ENCODE measurements at places on chromosomes 5 and 9.
A peak's percentile ranks its signal among the peaks of the same experiment; 100 is the strongest.

DNA sequence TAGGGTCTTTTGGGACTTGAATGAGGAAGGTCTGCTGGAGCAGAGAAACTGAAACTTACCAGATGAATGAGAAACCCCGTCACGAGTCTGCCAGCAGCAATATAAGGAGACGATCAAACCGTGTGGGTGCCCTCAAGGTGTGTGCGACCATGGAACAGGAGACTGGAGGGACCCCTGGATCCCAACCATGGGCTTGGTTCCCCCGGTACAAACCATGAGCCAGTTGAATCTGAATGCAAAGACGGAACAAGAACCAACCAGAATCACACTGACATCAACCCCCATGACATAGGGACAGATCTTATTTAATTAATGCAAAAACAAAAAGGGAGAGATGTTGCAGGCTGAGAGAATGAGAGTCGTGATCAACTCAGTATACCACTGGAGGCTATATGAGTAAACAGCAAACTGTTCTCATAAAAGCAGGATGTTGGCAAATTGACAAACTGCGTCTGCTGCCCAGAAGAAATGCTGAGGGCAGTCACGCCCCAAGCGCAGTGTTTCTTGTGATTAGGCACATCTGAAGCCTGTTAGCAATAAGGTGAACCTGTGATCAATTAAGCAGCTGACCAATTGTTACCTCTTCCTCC, 475.5 kb upstream of the ACO1 start:
- no peak for DNase-seq

DNA sequence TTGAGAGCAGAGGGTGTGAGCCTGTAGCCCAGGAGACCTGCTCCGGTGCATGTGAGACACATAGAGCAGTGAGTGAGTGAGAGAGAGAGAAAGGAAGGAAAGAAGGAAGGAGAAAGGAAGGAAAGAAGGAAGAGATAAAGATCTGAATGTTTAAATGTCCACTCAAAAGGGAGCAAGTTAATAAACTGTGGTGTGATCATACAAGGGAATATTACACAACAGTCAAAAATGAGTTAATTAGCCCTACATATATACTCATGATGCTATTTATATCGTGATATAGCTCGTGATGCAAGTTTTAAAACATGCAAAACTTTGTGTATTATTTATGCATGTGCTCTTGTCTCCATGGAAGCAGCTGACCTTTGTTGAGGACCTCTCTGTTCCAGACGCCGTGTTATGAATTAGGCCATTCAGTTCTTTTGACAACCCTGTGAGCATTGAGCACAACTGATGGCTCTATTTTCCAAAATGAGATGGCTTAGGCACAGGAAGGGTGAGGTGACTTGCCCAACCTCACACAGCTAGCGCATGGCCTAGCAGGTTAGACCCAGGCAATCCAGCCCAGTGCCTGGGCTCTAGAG, 70.6 kb downstream of the HMCN2 start:
- no peak for DNase-seq

GRCh38 chr5:150398722-150399523, 13.8 kb downstream of the CD74 start:
- DNase-seq: no peak

- DNase-seq: no peak
Measured at GRCh38 chr5:173808079-173808808, 79.9 kb upstream of the CPEB4 start.

- no peak for DNase-seq
Measured at GRCh38 chr5:160305319-160305718, 7.0 kb downstream of the CCNJL start.

DNA sequence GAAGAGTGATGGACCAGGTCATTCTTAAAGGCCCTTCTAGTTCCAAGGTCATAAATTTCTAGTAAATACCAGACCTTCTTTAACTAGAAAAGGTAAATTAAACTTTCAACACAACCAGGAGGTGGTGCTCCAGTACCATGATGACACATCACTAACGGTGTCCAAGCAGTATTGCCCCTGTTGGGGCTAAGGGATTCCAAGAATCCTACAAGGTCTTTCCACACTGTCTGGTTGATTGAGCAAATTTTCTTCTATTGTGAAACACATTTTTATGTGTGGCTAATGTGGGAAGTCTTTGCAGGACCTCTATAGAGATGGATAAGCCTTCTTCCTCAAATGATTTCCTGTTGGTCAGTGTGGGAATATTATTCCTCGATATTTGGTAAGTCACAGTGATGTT, 459.6 kb upstream of the PAPPA start:
- no peak for DNase-seq

DNA sequence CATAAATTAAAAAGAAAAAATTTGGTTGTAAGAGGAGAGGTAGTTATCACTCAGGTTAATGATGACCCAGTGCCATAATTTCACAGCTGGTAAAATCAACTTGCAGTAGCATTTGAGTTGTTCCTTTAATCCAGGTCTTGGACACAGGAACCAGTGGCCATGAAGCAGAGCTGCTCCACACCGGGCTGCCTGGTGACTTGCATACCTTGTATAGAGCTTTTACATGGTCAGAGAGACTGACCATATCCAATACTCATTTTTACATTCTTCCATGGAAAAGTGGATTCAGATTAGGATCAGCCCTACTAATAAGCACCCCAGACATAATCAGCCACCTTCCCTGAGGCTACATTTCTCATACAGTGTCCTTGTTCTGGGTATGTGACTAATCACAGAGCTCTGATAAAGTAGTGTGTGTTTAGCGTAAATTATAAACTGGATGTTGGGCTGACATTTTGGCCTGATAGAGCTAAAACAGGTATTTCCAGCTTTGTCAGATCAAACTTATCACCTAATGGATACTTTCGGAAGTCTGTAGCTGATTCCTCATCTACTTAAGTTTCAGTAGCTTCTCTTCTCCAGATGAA, 77.0 kb upstream of the ZSWIM6 start:
- DNase-seq: no peak

DNA sequence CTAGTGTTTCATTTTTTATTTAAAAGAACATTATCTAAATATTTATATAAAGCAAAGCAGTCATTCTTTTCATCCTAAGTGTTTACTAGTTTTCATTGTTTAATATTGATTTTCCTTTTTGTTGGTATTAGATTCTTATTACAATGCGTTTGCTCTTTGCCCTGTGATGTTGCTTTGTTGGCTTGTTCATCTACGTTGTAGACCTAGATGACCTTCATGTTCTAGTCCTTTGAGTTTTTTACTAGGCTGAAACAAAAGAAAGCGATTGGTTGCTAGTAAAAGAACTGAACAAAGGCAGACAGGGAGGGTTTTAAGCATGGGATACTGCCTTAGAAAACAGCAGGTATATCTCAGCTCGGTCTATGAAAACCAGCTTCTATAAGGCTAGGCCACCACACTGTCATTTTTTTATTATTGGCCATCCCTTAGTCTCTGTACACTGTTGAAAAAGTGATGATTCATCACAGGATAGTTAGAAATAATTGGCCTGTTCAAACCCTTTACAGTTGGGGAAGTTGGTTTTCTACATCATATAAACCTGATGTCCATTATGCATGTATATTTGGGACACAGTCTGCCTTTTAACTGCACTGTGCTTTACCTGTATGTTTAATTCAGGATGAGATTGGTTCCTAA, 119.0 kb downstream of the ZCCHC7 start:
- no peak for DNase-seq

DNA sequence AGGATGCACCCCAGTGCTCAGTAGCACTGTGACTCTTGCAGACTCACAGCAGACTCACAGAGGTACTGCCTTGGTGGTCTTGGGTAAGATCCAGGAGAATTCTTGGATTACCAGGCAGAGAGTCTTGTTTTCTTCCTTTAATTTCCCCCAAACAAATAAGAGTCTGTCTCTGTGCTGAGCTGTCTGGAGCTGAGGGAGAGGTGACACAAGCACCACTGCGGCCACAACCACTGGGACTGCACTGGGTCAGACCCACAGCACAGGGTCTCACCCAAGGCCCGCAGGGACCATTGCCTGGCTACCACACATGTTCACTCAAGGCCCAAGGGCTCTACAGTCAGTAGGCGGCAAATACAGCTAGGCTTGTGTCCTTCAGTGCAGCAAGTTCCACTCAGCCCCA, 11.4 kb upstream of the YTHDC2 start:
- DNase-seq: no peak

- no peak for DNase-seq
Measured at GRCh38 chr9:134553061-134553891, 88.3 kb upstream of the COL5A1 start.

GRCh38 chr5:150649108-150650020, 8.9 kb downstream of the SYNPO start:
- no peak for DNase-seq

DNA sequence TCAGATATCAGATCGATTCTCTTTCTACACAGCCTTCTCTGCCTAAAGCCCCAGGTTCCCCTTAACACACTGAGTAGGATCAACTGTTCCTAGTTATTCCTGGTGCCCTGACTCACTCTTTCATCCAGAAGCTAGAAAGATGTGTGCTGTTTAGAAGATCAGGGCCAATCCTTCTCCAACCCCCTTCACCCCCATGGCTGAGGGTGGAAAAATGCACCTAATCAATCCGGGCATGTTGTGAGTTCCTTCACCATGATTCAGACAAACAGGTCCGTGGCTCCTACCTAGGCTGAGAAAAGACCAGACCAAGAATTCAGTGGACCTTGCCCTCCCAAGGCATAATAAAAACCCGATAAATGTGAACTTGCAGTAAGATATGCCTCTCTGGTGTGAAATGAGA, 85.4 kb upstream of the EQTN start:
- DNase-seq: no peak

GRCh38 chr9:133991214-133991921, 756 bp downstream of the VAV2 start:
- no peak for DNase-seq

DNA sequence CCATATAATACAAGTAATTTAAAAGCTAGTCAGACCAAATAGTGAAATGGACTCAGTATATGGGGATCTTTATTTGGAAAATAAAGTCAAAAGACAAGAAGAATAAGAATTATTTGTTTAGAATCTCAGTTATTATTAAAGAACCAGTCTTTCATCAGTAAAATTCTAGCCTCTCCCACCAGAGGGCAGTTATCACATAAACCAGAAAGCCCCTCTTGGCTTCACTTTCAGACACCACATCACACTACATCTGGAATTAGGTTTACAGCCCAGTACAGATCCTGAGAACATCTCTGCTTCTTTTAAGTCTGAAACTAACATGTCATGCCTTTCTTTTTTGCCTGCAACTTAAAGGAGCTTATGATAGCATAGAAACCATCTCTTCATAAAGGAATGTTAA, 12.2 kb upstream of the HSPB3 start:
- no peak for DNase-seq

DNA sequence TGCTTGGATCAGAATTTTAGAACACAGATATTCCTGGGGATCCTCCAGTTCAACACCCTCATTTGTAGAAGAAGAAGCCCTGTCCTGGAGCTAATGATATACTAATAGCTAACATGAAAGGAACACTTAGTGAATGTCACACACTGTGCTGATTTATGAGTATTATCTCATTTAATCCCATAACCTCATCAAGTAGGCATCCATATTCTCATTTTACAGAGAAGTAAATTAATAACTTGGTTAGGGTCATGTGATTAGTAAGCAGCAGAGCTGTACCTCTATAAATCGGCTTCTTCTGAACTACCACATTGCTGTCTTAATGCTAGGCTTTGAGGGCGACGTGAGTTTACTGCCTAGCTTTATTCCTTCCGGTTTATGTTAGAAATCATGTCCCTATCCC, 6.0 kb downstream of the TTC23L start:
- no peak for DNase-seq

DNA sequence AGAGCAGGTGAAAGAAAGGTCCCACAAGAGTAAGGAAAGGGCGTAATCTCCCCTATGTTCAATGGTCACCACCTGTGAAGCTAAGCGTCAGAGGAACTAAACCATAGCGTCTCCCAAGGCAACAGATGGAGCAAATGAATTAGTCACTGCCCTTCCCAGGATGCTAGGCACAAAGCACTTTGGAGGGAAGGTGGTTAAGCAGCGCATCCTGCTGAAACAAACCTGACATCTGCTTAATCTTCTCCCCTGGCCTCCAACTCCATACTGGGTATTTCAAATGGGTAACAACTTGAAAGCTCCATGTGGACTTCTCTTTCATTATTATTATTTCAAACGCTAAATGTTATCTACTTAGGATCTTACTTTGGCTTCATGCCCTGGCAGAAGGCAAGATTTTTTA, 227.3 kb downstream of the MLLT3 start:
- no peak for DNase-seq

DNA sequence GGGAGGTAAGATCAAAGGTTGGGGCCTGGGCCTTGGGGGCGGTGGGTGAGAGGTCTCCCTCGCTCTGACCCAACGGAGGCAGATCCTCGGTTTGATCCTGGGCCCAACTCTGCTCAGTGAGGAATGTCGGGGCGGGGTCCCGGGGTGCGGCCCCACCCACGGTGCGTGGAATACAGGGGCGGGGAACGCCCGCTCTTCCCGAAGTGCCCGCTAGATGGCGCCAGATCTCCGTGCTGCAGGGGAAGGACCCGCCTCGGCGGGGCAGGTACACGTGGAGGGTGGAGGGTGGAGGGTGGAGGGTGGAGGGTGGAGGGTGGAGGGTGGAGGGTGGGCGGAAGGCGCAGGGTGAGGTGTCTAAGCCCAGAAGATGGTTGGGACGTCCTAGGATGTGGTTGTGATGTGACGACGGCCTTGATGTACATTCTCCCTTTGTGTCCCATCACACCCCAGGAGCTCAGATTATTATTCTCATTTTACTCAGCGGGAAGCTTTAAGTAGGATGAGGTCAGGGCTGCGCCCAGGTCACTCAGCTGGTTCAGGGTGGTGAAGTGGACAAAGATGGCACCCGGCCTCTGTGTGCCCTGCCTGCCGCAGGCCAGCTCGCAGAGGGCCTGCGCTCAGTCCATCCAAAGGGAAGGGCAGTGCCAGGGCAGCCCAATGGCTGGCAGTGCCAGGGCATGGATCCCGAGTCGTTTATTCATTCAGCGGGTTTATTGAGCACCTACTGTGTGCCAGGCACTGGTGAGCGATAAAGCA, 9.4 kb upstream of the RPS14 start:
- peak; percentile 82 for DNase-seq

GRCh38 chr5:141875022-141875740, 3.0 kb downstream of the PCDH1 start:
- DNase-seq: no peak

DNA sequence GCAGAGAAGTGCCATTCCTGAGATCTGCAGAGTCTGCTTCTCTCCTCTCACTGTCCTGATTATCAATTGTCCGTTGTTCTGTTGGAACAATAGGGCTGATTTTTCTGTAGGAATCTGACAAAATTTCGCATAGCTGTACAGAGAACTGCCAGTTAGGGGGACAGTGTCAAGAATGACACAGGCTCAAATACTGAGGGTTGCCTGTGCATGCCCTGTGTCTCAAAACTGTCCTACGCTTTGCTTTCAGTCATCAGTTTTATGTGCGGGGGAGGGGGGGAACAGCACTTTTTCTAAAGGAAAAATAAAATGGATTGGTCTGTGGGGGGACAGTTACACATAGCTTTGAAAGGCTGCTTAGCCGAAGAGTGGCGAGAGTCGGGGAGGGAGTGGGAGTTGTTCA, 248.6 kb downstream of the PDZD2 start:
- DNase-seq: no peak

All from activated T-helper 1 cell treated with Interleukin-2 at 50 U/mL for 16 hours (primary cell).